ENCODE measurements at places on chromosomes 3 and 15.

DNA sequence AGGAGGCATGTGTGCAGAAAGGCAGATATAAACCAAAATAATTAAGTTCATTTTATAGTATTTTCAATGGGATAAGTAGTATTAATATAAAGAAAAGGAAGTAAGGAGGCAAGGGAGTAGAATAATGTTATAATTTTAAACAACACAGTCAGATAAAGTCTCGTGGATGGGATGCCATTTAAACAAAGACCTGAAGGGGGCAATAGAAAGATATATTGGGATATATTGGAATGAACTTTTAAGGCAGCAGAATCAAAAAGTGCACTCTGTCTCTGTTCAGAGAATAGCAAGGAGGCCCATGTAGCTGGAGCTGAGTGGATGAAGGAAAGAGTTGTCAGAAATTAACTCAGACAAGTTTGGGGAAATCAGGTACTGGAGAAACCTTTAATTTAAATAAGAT, 158.7 kb downstream of the CGGBP1 start:
- DNase-seq: no peak

DNA sequence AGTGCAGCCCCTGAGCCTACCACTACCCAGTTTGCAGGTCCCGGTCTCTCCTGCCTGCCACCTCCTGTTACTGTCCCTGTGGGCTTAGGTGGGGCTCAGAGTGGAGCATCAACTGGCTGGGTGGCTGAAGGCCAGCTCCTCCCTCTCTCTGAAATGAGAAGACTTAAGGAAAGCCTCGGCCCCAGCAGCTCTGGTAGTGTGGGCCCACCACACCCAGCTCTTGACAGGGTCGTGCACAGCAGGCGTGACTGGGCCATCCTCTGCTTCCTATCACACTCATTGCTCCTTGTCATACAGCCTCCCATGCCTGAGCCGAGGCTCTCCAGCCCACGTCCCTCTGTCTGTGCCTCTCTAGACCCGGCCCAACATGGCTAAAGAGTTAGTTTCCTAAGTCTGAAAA, 142.7 kb upstream of the LINGO1 start:
- no peak for DNase-seq

- DNase-seq: no peak
Measured at GRCh38 chr15:78993931-78994530, 49.2 kb upstream of the CTSH start.

DNA sequence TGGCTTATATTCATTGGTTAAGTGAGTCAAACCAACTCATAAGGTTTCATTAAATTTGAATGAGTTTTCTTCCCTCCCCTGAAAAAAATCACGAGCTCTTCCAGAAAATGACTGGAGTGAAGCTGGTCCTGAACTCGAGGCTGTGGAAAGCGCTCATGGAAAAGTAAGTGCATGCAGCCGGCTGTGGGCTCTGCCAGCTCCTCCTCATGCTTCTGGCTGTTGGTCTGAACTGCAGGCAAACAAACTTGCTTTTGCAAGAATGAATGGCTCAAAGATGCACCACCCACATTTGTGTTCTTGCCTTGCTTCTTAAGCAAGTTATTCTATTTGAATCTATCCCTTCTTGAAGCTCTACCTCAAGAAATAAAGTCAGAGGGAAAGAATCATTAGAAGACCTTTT, 6.2 kb downstream of the ETV5 start:
- DNase-seq: no peak

- DNase-seq: no peak
Measured at GRCh38 chr3:46667657-46668056, 25.8 kb downstream of the ALS2CL start.

DNA sequence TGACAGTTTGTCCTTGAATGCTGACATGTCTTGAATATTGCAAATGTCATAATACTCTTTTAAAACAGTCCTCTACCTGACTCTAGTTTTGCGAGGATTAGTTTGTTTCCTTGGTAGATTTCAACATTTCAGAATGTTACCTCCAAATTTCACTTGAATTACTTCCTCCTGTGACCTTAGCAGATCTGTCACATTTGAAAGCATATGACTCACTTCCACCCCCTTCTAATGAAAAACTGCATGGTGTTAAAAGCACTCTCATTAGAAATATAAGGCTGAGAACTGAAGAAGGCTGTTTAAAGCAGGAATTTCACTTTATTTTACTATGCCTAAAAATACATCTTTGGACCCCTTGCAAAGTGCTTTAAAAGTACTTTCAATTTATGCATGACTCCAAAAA, 598.7 kb upstream of the TGFBR2 start:
- no peak for DNase-seq

DNA sequence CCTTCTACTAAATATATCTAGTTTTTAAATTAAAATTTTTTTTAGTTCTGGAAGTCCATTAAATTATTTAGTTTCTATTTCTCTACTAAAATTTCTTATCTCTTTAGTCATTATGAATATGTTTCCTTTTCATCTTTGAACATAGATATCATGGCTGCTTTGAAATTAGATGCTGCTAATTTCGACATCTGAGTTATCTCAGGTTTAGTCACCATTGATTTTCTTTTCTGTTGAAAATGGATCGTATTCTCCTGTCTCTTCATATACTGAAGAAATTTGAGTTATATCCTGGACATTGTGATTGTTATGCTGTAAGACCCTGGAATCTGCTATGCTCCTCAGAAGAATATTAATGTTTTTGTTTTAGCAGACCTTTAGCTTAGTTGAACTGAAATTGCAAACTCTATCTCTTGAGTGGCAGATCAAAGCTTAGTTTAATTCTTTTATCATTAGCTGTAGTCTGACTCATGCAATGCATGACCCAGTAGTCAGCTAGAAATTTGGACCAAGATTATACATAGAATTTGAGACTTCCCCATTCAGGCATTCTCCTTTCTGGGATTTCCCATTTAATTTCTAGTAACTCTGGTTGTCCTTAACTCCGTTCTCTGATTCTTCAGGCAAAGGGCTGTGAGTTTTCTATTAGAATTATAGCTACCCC, 439.8 kb upstream of the IL12A start:
- DNase-seq: peak; percentile 13

- no peak for DNase-seq
Measured at GRCh38 chr3:39469945-39470344, 2.5 kb downstream of the MOBP start.

GRCh38 chr3:151168269-151169094, 34.5 kb downstream of the GPR171 start:
- DNase-seq: peak; percentile 66

- DNase-seq: no peak
Measured at GRCh38 chr3:194964809-194965208, 279.1 kb downstream of the FAM43A start.

DNA sequence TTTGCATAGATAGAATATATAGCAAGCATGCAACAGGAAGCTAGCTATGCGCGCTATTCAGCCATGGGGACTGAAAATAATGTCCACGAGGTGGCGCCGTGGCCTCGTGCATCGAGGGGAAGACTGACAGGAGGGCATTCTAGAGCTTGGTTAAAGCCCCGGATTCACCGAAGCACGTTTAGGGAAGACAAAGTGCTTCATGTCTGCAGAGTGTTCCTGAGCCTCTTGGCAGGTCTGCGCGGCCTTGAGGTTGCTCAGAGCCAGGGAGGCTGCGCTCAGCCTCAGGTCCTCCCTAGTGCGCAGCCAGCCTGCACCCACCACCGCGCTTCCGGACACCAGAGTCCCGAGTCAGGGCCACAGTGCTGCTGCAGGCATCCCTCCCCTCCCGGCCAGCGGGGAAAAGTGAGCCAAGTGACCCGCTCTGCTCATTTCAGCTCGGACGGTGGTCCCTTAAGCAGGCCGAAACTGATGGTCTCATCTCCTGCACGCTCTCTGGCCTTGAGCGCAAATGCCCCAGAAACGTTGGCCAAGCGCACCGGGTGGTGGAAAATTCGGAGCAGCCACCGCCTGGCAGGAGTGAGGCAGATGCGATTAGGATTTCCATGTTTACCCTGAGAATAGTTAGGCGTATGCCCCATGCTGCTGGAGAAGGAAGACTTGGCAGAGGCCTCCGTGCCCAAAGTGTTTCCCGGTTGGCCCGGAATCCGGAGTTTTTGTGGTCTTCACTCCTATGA, 24.8 kb downstream of the GABRA5 start:
- peak; percentile 79 for DNase-seq

DNA sequence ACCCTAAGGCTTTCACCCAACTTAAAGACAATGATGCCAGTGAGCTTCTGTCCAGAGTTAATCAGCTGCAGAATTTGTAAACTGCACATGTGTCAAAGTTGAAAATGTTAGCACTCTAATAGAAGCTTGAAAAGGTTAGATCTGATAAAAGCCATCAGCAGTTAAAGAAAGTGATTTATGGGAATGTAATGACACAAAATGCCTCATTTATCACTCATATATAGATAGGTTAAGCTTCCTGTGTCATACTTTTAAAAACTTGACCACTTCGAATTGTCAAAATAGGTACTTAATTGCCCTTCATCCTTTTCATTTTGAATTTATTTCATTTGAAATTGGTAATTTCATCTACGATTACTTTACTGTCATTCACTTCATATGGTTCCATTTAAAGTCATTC, 151.6 kb downstream of the CDIN1 start:
- no peak for DNase-seq

DNA sequence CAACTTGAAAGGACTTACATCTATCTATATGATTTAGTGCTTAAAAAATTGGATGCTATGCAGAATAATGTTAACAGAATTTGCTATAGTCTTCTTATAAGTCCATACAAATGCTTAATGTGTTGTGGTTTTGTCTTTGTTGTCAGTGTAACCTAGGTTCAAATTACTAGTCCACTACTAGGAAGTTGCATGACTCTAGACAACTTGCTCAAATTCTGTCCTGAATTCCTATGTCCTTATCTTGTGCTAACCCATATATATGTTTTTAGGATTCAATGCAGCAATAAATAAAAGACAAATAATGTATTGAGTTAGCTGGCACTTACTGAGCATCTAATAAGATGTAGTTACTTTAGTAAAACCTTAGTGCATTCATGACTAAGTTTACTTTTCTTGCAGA, 276.5 kb upstream of the KCNMB2 start:
- DNase-seq: no peak

- DNase-seq: no peak
Measured at GRCh38 chr3:58179235-58180098, 31.3 kb downstream of the DNASE1L3 start.

DNA sequence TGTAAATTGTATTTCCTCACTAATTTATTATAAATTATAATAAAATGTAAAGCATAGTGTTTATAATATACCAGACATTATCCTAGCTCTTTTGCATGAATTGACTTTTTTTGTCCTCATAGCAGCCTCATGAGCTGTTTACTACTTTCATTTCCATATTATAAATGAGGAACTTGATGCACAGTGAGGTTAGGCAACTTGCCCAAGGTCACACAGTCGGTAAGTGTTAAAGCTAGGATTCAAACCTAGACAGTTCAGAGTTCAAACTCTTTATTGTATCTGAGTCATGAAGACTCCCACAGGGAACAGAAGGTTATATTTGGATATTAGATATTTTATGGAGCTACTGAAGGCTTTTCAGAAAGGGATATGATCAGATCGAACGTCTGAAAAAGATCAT, 322.2 kb upstream of the SATB1 start:
- DNase-seq: no peak

GRCh38 chr3:55226696-55227095, 260.4 kb downstream of the WNT5A start:
- DNase-seq: no peak

- no peak for DNase-seq
Measured at GRCh38 chr15:45146405-45146804, 16.6 kb downstream of the DUOX1 start.

DNA sequence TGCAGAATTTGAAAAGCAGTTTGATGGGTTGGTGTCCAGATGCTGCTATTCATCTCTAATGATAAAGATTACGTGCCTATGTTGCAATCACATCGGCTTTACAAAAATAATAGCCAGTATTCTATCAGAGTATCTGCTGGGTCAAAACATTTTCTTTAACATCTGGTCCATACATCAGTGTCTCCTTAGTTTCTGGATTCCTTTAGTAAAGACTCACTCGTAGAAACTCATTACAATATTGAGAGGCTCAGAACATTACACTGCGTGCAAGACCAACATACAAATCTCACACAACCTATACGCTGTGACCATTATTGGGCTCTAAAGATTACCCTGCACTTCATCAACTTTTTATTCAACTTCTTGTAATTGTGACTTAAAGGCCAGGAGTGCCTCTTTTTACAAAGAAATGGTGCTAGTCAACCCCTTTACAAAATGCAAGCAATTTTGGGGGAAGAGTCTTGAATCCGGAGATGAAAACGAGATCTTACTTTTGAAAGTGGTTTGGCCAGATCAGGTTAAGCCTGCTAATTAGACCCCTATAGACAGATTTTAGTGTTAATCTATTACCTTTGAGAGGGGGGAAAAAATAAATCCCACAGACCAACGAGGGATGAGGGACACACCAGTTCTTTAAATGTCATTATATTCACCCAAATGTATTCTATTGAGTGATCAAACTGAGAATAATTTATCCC, 2.9 kb downstream of the TRA2B start:
- peak; percentile 30 for DNase-seq

- DNase-seq: peak; percentile 8
Measured at GRCh38 chr3:25910997-25911396, 121.1 kb downstream of the OXSM start.

DNA sequence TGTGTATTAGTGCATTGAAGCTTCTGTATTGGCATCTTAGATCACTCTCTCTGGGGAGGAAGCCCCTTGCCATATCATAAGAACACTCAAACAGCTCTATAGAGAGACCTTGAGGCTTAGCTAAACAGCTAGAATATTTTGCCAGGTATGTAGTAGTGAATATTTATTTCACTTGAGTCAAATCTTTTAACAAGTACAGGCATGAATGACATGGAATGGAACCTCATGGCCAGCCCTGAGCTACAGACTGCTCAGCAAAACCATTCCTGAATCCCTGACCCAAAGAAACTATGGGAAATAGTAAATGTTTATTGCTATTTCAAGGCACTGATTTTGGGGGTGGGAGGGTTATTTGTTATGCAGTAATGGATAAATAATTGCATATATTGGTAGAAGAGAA, 604.8 kb downstream of the MECOM start:
- DNase-seq: no peak

GRCh38 chr15:80699981-80700380, 4.9 kb downstream of the ABHD17C start:
- DNase-seq: peak; percentile 30

DNA sequence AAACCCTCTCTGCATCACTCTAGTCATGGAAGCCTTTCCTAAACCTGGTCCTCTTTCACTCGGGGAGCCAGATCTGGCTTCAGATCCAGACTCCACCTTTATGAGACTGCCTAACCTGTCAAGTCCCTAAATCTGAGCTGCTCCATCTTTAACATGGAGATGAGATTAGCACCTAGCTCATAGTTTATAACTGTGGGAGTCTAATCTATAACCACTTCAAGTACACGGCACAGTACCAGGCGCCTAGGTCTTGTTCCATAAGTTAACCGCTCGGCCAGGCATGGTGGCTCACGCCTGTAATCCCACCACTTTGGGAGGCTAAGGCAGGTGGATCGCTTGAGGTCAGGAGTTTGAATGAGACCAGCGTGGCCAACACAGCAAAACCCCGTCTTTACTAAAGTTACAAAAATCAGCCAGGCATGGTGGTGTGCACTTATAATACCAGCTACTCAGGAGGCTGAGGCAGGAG, 30.3 kb downstream of the TPM1 start:
- DNase-seq: no peak

- DNase-seq: peak; percentile 94
Measured at GRCh38 chr15:96181873-96182301, 148.6 kb upstream of the NR2F2 start.
